ENCODE measurements at places on chromosomes 7 and 10.

- no peak for DNase-seq
Observed at GRCh38 chr7:33079096-33079495, 16.5 kb upstream of the NT5C3A start.

DNA sequence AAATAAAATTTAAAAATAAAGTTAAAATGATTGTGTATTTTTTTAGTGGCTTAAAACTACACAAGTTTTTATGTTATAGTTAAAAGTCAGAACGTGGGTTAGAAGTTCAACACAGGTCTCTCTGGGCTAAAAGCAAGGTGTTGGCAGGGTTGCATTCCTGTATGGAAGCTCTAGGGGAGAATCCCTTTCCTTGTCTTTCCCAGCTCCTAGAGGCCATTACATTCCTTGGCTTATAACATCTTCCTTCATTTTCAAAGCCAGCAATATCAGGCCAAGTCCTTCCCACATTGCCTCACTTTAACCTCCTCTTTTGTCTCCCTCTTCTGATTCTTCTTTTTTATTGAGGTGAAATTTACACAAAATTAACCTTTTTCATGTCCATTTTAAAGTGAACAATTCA lies 52.4 kb upstream of the EEPD1 start:
- DNase-seq: no peak

DNA sequence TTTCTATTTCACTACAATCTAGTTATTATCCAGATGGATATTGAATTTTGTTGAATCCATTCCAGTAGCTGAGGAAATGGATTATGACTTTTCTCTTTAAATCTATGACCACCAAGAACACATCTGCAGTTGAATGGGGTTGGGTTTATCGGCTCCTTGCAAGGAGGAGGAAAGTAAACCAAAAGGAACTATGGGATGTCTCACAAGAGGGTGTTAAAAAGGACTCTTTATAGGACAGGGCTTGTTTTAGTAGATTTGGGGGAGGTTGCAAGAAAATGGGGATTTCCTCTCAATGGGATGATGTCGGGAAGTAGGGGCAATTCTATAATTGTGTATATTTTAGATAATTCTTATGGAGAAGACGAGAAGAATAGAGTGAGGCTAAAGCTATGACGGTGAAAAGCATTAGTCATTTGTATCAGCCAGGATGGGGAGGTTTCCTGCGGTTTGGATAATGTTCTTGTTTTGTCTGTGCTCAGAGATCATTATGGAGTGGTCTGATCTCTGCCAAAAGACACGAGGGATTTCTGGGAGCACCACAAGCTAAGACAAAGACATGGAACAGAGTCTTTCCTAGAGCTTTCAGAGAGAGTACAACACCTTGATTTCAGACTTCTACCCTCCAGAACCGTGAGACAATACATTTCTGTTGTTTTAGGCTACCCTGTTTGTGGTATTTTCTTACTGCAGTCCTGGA lies 5.3 kb upstream of the LRRC61 start:
- DNase-seq: no peak

DNA sequence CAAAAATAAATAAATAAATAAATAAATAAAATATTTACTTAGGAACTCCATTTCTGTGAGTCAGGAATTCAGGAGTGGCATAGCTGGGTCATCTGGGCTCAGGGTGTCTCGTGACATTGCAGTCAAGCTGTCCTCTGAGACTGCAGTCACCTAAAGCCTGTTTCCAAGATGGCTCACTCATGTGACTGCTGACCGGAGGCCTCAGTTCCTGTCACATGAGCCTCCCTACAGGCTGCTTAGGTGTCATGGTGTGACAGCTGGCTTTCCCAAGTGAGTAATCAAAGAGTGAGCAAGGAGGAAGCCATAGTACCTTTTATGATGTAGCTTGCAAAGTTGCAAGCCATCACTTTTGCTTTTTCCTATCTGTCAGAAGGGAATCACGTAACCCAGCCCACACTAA lies 128.6 kb upstream of the KCTD7 start:
- DNase-seq: no peak

DNA sequence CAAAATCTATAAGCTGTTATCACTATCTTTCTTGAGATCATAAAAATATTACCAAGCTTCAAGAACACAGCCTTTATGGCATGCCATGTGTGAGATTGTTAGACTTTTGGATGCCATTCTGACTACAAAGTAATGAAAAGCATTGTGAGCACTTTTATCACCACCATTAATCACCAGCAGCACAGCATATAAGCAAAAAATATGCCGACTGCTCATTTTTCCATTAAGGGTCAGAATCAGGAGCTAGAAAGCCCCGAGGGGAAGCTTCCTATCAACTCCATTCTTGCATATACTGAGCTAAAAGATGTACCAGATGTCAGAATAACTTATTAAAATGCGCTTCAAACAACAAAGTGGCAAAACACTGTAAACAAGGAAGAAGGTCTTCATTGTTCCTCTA lies 114.3 kb downstream of the LMBR1 start:
- DNase-seq: no peak

DNA sequence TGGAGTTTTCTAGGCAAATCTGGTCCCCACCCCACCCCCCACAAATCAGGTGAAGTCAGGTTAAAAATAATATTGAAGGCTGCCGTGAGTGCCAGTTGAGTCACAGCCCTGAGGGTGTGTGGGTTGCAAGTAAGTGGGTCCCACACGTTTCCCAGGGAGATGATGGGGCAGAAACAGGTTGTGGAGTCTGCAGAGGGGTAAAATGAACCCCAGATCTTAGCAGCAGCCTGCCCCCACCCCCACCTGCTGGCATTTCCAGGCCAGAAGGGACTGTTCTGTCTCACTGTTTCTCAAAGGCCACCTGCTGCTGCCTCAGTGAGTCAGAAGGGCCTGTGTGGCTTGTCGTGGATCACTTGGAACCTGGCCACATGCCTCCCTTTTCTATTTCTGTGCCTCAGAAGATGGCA lies 59.8 kb upstream of the SMNDC1 start:
- DNase-seq: no peak

- no peak for DNase-seq
Observed at GRCh38 chr7:30468791-30469190, 9.8 kb downstream of the NOD1 start.

GRCh38 chr10:91593834-91594233 lies 39.0 kb downstream of the PPP1R3C start:
- DNase-seq: no peak

DNA sequence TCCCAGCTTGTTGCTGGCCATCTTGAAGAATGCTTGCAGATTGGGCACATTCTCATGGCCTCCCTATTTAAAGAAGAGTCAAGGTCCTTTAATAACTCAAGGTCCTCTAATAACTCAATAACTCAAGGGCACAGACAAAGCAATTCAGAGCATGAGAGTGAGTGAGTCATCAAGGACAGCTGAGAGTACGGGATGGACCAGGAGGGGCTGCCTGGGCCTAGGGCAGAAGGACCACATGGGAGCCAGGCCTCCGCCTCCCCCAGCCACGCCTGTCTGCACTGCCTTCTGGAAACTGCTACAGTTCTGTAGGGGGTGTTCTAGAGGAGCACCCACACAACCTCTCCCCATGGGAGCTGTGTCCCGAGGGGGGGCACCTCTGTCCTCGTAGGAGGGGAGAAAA lies 48.9 kb downstream of the ZNF503 start:
- no peak for DNase-seq

DNA sequence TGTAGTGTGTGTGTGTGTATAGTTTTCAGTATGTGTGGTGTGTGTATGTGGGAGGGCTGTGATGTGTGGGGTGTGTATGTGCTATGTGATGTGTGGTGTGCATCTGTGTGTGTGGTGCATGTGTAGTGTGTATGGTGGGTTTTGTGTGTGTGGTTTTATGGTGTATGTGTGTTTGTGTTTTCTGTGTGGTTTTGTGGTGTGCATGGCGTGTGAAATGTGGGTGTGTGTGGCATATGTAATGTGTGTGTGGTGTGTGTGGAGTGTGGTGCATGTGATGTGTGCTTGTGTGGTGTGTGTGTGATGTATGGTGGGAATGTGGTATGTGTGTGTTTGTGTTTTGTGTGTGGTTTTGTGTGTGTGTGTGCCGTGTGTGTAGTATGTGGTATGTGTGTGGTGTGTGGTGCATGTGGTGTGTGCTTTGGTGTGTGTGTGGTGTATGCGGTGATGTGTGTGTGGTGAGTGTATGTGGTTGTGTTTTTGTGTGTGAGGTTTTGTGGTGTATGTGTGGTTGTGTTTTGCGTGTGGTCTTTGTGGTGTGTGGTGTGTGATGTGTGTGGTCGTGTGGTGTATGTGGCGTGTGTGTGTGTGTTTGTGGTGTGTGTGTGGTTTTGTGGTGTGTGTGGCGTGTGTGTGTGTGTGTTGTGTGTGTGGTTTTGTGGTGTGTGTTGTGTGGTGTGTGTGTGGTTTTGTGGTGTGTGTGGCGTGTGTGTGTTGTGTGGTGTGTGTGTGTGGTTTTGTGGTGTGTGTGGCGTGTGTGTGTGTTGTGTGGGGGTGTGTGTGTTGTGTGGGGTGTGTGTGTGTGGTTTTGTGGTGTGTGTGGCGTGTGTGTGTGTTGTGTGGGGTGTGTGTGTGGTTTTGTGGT lies 18.0 kb upstream of the PPP2R2D start:
- DNase-seq: no peak

GRCh38 chr10:103668351-103669242 lies 175.1 kb downstream of the NEURL1 start:
- no peak for DNase-seq

GRCh38 chr7:143003393-143004051 lies 23.4 kb downstream of the OR9A2 start:
- no peak for DNase-seq

GRCh38 chr7:71829515-71829914 lies 582.6 kb downstream of the CALN1 start:
- no peak for DNase-seq

- no peak for DNase-seq
Observed at GRCh38 chr7:41788556-41788955, 85.7 kb upstream of the INHBA start.

GRCh38 chr7:33558549-33559323 lies 346.6 kb upstream of the BMPER start:
- DNase-seq: no peak

DNA sequence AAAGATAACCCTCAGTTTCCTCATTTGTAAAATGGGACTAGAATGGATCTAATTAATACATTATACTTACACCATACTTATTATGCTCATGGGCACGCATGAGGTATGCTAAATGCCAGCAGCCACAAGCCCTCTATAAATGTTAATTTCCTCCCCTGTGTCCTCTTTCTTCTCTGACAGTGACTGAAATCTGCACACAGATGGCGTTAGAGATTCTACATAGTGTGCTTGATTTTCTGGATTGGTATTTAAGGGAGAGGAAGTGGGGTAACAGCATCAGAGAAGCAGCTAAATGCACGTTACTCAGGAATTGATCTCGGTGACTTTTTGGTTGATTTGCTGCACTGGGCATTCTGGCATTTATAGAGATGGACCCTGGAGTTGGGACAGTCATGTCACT lies 568.5 kb downstream of the CALN1 start:
- DNase-seq: no peak

GRCh38 chr10:82883603-82884002 lies 1008.6 kb downstream of the NRG3 start:
- DNase-seq: no peak

DNA sequence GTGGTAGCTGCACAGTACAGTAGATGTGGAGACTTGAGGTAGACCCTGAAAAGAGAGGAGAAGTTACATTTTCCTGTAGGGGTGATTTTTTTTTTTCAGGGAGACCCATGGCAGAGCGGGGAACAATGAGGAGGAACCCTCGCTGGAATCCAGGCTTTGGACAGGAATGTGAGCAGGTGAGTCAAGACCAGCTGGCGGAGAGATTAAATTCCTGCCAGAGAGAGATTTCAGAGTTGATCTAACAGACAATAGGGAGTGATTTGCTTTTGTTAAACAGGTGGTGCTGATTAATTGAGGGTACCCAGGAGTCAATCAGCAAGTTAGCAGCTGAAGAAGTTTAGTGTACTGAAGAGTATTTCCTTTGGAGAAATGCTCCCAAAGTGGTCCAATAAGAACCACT lies 41.6 kb upstream of the MINDY3 start:
- no peak for DNase-seq

DNA sequence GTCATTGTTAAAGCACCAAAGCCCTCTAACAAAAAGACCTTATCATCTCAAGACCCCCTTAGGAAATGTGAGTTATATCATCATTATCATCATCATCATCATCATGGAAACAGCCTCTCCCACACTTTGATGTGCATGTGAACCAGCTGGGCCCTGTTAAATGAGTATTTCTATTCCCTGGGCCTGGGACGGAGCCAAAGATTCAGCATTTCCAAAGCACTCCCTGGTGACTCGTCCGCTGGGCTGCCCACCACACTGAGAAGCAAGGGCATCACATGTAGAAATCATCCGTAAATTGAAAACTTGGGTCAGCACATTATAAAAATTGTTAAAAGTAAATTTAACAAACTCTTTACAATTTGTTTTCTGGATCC lies 88.6 kb downstream of the PTPRN2 start:
- no peak for DNase-seq

DNA sequence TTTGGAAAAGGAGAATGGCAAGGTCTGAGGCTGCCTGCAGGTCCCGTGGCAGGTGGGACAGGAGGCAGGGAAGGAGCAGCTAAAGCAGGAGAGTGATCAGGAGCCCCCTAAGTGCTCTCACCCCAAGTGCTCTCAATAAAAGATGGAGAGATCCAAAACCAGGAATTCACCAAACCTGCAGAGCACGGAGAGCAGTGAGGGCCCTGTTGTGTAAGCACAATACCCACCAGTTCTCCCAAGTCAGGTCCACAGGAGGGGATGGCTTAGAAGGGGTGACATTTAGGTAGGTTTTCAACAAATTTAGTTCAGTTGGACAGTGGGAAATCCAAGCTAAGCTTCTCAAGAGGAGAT lies 40.8 kb downstream of the GNA12 start:
- no peak for DNase-seq

DNA sequence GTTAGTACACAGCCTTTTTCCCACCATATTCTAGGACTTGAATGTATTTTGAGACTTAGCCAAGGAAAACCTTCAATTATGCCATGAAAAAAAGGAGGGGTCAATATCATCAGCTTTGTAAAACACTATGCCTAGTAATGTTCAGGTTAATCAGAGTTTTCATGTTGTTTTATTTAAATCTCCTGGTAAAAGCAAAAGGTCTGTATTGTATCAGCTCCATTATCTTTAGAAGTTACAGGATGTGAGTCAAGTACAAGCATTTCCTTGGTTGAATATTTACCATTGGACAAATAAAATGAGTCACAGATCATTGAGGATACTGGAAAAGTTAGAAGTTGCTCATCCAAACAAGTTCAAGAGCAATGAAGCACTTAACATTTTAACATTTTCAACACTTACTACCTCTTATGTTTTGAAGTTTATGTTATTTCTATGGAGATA lies 89.9 kb upstream of the CAPZA2 start:
- no peak for DNase-seq

DNA sequence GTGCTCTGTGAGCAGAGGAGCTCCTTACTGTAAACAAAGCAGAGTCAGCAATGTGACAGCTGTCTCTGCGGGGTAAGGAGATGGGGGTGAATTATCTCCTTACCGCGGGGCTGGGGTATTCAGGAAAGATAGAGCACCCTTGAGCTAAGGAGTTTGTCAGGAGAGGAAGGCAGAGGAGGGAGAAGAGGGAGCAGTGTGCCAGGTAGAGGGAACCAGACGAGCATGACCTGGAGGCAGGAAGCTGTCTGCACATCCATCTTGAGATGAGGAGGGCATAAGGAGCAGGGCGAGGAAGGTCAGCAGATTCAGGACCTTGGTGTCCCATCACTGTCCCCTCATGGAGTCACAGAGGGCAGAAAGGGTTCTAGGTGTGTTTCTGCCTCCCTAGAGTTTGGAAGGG lies 32.5 kb upstream of the GPR26 start:
- DNase-seq: no peak

- DNase-seq: no peak
Observed at GRCh38 chr7:28298870-28299518, 113.3 kb upstream of the CREB5 start.

- no peak for DNase-seq
Observed at GRCh38 chr10:68721673-68722335, 765 bp downstream of the CCAR1 start.

All from activated CD8-positive, alpha-beta memory T cell treated with anti-CD3 and anti-CD28 coated beads for 1 hour (primary cell).